ENCODE measurements at places on chromosomes 2 and 18. TPM values are rescaled to one million over a fixed set of nuclear protein-coding genes. Genes with fewer than 3 reads are reported as not detected.

The FNDC4 gene
- 11.6 TPM for total RNA-seq

The LAPTM4A gene
- total RNA-seq = 170 TPM

The B3GNT2 gene
- 22.0 TPM for total RNA-seq

The ONECUT2 gene
- total RNA-seq = 0.06 TPM

The REG3A gene
- total RNA-seq = not detected

The CHRNG gene
- total RNA-seq = not detected

The C2orf78 gene
- total RNA-seq = not detected

The HMSD gene
- not detected for total RNA-seq

The FBXO15 gene
- total RNA-seq = 0.06 TPM

The TBR1 gene
- not detected for total RNA-seq

The AMER3 gene
- not detected for total RNA-seq

The MAPK4 gene
- total RNA-seq = not detected

The DPP10 gene
- not detected for total RNA-seq

The NRP2 gene
- total RNA-seq = 109 TPM

The RTP5 gene
- not detected for total RNA-seq

The ABCG8 gene
- not detected for total RNA-seq

The STPG4 gene
- total RNA-seq = 0.31 TPM

The ASTL gene
- total RNA-seq = not detected

The CXCR1 gene
- not detected for total RNA-seq
